Fibroblast of skin of scalp (primary cell): ENCODE measurements at places on chromosomes 7 and 10.
A peak's percentile ranks its signal among the peaks of the same experiment; 100 is the strongest.

DNA sequence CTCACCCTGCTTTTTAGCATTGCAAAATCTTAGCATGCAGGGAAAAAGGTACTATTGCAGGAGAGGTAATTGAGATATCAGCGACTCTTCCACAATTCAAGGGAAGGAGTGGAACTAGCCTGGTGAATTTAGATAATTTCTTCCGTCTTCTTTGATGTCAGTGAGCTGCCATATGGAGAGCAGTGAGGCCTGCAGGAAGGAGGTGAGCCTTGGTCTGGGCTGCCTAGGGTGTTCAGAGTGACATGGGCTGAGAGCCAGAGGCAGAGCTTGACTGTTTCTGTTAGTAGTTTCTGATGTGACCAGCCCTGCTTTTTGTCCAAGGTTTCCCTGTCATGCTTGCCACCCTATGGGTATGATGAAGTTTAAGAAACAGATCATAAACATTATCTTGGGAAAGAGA lies 28.6 kb downstream of the KAT6B start:
- DNase-seq, result no peak

DNA sequence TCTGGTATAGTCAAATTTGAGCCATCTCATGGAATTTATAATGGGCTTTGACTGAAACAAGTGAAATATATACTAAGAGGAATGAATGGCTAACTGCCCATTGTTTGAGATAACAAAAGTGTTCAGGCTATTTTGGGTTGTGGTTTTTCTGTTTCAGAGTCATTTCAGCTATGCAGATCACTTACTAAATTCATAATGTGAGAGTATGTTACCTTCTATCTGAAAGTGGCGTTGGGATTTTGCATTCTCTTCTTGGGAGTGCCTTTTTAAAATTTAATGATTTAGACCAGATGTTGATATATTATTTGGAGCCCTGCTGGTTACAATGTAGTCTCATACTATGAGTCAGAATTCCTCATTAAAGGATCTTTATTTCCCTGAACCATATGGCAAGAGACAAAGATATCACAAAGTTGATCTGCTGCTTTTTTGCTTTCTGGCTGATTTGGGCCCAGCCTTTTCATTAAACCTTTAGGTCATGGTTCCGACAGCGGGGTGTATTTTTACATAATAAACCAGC lies 10.4 kb downstream of the VCL start:
- peak; percentile 93 for DNase-seq

DNA sequence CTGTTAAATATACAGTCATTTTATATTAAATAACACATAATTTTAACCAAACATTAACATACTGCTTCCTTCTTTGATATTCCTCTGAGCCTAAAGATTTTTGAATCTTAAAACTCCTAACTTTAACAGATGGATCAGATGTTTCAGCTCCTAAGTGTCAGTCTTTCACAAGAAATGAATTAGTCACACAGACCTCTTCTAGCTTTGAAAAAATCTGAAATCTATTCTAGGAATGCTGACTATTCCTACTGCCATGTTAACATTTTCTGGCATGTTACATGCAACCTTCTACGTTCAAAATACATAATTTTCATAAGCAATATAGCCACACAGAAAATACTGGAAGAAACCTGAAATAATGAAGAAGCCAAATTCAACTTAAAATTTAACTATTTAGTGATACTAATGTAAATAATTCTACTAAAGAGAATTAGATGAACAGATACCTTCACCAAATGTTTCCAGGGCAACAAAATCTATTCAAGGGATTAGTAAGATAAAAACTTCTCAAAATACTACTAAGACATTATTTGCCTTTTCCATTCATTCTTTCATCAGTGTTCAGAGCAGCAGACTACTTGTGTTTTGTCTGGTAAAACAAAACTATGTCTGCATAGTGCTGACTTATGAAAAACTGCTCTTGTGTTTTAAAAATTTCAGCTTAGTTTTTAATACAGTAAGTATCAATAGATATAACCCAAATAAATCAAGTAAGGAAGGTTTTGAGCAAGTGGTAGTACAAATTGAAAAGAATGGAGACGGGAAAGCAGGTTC lies 9.2 kb downstream of the JMJD1C start:
- peak; percentile 86 for DNase-seq

- DNase-seq, result no peak
Observed at GRCh38 chr10:43211030-43211429, 55.8 kb downstream of the RASGEF1A start.

DNA sequence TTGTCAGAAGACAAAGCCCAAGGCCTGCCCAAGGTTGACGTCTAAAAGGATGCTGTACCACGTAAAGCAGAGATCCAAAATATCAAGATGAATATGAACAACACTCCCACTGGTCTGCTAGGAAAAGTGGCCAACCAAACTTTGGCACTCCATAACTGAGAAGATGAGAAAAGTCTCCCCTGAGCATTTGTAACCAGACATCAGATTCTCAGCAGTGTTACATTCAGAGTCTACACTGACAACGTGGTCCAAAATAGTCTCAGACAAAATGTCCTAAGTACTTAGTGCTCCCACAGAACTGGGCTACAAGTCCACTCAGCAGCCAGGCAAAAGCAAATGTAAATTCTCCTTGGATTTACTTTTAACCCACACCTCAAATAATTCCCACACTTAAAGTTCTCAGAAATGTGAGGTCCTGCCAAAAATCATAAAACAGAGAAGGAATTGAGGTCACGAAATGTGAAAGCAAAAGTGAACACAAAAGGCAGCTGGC lies 185.1 kb upstream of the NOBOX start:
- DNase-seq, result no peak

GRCh38 chr7:10662491-10662890 lies 311.2 kb upstream of the PHF14 start:
- DNase-seq, result no peak

- DNase-seq, result no peak
Observed at GRCh38 chr10:78780551-78780961, 288.2 kb upstream of the ZMIZ1 start.

GRCh38 chr7:69166979-69167516 lies 431.2 kb upstream of the AUTS2 start:
- no peak for DNase-seq

GRCh38 chr7:48398191-48398590 lies 226.9 kb downstream of the ABCA13 start:
- no peak for DNase-seq

GRCh38 chr10:59176241-59177030 lies at the start of gene PHYHIPL:
PHYHIPL (plus strand) TSS chr10:59176643; CDS start chr10:59176854, 211 bp downstream.
- peak; percentile 1 for DNase-seq

GRCh38 chr7:91212582-91212981 lies 51.7 kb upstream of the FZD1 start:
- peak; percentile 24 for DNase-seq

GRCh38 chr7:27088002-27088922 lies 7.5 kb downstream of the HOXA1 start:
- no peak for DNase-seq

DNA sequence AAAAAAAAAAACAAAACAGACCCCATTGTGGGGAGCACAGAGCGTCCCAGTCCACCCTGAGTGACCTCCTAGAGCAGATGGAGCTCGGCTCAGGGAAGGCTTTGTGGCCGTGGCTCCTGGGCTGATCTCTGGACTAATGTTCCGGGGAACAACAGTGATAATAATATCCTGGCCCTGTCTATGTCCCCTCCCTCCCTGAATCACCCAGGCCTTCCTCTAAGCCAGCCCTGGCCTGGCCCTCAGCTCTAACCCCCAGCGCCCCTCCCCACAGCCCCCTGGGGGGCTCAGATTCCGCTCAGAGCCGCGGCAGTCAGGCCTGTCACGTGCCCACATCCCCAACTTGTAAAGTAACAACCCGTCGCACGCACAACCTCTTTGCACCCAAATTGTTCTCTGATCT lies 48.3 kb downstream of the MICALL2 start:
- no peak for DNase-seq

DNA sequence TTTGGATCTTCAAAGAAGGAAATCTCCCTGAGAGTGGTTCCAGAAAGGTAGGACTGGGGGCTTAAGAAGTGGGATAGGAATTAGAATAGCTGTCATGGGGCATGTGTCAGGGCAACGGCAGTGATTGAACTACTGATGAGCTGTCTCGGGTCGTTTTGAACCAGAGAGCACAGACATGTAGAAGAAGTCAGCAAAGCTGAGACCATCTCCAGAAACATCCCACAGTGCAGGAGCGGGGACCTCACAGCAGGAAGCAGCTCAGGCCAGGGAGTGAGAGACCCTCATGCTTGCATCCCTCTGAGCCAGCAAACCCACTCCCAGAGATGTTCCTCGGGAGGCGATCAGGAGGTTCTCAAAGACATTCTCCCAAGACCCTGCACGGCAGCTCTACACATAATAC lies 60.1 kb downstream of the AOC1 start:
- DNase-seq, result no peak

DNA sequence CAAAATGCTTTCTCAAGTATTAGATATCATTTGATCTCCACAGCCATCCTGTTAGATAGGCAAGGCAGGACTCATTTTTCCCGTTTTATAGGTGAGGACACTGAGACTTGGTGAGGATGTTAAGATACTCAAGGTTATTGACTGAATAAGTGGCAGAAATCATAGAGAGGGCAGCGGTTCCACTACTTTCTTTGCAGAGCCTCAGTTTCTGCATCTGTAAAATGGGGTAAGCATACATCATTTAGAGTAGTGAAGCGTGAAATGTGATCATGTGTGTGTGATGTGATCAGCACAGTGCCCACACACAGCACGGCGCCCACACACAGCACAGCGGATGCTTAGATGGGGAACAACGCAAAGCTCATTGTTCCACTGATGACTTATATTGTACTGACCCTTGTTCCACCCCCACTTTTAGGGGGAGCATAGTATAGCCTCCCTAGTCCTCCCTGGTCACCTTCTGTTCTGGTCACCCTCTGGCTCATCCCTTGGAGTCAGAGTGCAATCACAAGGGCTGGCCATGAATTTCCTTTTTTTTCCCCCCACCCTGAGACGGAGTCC lies 10.5 kb downstream of the UBTD1 start:
- no peak for DNase-seq

DNA sequence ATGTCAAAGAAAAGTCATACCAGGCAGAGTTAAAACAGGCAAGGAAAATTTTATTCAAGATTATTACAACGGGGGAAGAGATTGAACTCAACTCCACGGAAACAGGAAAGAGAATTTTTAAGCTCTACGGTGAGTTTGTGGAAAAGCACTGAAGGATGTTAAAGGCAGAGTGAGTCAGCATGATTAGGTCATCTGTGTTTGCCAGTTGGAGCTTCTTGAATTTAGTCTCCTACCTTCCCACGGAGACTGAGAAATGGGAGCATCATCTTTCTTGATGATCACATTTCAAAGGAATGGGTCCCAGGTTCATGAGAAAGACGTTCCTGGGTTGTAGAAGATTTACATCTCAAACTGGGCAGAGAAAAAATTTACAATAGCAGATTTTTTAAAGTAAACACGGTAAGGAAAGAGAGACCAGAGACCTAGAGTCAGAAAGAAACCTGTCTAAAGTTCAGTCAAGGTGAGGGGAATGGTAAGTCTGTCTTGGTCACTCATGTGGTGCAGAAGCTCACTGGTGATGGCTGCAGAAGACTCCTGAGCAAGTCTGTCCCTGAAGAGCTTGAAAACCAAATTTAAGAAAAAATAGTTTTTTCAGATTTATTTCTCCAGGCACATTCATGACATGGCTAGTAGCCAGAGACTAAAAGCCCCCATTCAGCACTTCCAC lies 516.9 kb upstream of the LRRN3 start:
- DNase-seq, result peak; percentile 64

GRCh38 chr10:77724820-77725219 lies 87.2 kb upstream of the KCNMA1 start:
- DNase-seq, result no peak

GRCh38 chr10:61047081-61047480 lies 103.1 kb upstream of the RHOBTB1 start:
- peak; percentile 38 for DNase-seq

GRCh38 chr7:143321734-143322133 lies 5.8 kb downstream of the CLCN1 start:
- no peak for DNase-seq
